ENCODE measurements at places on chromosomes 7 and 10. TPM values are rescaled to one million over a fixed set of nuclear protein-coding genes. Genes with fewer than 3 reads are reported as not detected.
A peak's percentile ranks its signal among the peaks of the same experiment; 100 is the strongest.

DNA sequence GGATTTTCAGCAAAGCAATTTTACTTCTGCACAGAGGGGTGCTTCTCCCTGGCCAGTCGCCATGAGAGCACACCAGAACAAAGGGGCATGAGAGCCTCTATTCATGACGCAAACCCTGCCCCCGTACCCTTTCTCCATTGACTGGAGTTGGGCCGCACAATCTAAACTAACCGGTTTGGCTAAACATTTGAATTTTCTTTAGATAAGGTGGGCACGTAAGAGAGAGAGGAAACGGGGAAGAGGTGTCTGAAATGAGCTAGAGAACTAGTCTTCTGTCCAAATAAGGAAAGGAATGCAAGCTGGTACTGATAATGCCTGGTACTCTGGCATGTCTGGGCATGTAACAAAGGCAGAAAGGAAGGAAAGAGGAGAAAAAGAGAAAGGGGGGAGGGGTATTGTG lies 13.2 kb upstream of the SCIN start:
- H3K36me3 ChIP-seq, result no peaks in the 10 kb centered on the region
- H3K27ac ChIP-seq, result no peak overlapping the region
- H3K4me3 ChIP-seq, result no peak overlapping the region
- no peaks in the 10 kb centered on the region for H3K27me3 ChIP-seq
- DNase-seq, result no peak

DNA sequence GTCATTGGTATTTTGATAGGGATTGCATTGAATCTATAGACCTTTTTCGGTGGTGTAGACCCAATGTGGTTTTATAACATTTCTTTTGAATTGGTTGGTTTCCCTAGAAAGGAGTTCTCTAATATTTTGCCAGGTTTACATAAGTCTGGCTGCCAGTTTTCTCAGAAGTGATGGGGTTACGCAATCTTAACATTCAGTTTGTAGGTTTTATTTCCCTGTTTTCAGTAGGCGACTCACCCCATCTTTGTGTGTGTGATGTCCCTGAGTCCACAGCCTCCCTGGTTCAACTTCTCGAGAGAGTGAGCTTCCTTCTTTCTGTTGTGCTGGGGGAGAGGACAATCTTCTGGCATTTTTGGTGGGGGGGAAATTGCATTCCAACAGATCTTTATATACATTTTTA lies 9.6 kb upstream of the KIF5B start:
- H3K36me3 ChIP-seq, result no peaks in the 10 kb centered on the region
- H3K27ac ChIP-seq, result no peak overlapping the region
- DNase-seq, result no peak
- no peak overlapping the region for H3K4me3 ChIP-seq
- H3K4me1 ChIP-seq, result no peaks in the 10 kb centered on the region

The EPHA1 gene
- total RNA-seq, result not detected

DNA sequence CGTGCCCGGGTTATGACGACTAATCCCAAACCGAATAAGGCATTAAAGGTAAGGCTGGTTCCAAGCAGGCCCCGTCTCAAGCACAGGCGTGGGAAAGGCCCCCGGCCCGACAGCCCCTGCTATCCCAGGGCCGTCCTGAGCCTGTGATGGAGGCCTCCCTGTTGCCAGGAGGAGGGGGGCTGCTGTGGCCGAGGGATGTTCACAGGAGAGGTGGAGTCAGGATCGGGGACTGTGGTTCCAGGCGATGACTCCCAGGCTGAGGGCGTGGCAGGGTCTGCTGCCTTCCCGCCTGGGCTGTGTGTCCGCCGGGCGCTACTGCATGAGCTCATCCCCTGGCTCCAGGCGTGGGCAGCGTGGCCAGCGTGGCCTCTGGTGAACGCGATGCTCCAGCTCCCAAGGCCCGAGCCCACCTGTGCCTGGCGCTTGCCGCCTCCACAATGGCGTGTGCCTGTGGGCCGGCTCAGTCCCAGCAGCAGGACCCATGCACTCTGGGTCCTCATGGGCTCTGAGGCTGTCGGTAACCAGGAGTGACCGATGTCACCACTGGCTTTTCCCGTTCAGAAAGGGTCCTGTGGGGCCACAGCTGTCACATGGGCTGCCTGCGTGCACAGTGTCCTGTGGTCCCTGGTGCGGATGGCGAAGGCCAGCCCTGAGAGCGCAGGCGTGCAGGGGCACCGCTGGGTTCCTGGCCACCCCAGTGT lies 8.8 kb downstream of the MAFK start:
- no peaks in the 10 kb centered on the region for H3K27me3 ChIP-seq
- H3K4me1 ChIP-seq, result no peaks in the 10 kb centered on the region
- DNase-seq, result no peak
- no peaks in the 10 kb centered on the region for H3K36me3 ChIP-seq

The NPFFR1 gene
- 0.02 TPM for total RNA-seq

DNA sequence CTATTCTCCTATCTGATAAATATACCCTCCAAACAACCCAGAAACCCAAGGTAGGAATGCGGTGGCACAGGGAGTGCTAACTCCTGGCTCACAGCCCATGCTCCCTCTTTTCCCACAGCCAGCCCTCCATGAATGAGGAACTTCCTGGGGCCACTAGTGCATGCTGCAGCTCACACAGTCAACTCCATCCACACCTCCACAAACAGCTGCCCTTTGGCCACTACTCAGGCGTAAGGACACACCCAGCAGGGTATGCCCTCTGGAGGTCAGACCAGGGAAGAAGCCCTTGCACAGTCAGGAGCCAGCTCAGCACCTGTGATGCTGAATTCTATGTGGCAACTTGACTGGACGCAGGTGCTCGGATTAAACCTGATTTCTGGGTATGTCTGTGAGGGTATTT lies 85.2 kb upstream of the PIK3CG start:
- no peak for DNase-seq
- peaks cover 12% of the 10 kb centered on the region for H3K27me3 ChIP-seq
- no peak overlapping the region for H3K27ac ChIP-seq

The FRMPD2 gene
- total RNA-seq, result not detected

The TRUB1 gene
- total RNA-seq, result 19.4 TPM

DNA sequence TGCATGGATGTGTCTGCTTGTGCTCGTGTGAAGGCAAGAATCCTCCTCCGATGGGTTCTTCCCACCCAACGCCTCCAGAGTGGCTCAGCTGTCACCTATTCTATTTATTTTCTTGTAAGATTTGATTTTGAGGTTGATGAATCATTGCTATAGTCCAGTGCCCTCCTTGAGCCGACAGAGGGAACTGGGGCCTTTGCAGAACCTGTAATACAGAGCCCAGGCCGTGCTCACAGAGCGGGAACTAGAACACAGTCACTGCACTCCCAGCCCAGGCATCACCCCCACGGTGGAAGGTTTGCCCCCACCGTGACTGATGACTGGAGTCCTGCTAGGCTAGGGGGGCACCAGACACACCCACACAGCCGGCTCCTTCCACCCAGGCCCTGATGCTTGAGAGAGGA lies 2.0 kb downstream of the RARRES2 start:
- no peak for DNase-seq
- no peak overlapping the region for H3K27ac ChIP-seq
- peaks cover 20% of the 10 kb centered on the region for H3K27me3 ChIP-seq

The GIMAP6 gene
- total RNA-seq, result 55.8 TPM

DNA sequence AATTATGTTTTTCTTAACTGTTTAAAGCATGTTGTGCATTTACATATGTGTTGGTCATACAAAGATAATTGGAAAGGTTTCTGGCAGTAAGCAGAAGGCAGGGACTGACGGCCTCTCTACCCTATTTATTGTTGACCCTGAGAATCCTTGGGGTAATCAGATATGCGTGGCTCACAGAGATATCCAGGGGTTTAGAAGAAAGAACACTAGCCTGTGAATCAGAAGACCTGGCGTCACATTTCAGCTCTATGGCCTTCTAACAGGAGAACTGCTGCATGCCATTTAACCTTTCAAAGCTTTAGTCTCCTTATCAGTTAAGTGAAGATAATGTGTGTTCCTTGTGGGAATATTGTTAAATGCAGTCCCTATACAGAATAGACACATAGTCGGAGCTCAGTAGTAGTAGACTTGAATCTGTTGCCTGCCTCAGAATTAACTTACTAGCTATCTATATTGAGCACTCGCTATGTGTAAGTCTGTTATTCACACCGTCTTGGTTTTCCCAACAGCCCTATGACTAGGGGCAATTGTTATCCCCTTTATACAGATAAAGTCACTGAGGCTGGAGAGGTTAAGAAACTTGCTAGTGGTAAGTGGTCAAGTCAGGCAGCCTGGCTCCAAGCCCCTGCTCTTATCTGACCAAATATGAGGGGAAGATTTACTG lies 129.6 kb upstream of the ANKRD1 start:
- peaks cover 32% of the 10 kb centered on the region for H3K27me3 ChIP-seq
- no peak for DNase-seq
- no peak overlapping the region for H3K27ac ChIP-seq
- H3K36me3 ChIP-seq, result no peaks in the 10 kb centered on the region

DNA sequence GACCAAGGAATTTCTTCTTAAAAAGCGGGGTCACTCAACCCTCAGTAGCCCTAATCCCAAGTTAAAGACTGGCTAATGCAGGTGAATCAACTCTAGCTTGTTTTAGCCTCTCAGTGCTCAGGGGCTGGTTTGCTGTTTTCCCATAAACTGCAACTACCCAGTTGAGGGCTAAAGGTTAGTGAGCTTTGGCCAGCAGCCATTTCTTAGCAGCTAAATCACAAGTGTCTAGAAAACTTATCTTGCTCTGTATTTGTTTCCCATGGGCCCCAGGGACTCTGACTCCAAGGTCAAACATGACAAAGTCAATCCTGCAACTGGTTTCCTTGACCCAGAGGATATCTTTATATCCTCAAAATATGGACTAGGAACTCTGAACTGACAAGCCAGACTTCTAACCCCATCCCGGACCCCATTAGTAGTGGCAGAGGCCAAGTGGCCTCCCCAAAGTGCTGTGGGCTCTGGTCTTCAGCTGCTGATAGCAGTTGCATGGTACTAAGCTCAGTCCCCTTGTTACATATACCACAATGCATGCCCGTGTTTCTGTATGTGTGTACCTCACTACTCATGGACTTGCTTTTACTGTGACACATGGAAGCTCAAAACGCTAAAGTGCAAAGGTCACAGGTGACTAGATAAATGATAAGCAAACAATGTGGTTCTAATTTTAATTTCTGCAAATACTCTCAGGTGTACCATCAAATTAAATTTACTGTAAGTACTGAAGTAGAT lies 793.0 kb upstream of the IGFBP3 start:
- H3K27me3 ChIP-seq, result no peaks in the 10 kb centered on the region
- H3K27ac ChIP-seq, result no peak overlapping the region
- H3K4me3 ChIP-seq, result no peak overlapping the region
- no peaks in the 10 kb centered on the region for H3K36me3 ChIP-seq
- no peak for DNase-seq

- H3K27me3 ChIP-seq, result peaks cover 54% of the 10 kb centered on the region
- no peak overlapping the region for H3K4me3 ChIP-seq
- H3K36me3 ChIP-seq, result no peaks in the 10 kb centered on the region
- H3K4me1 ChIP-seq, result peaks cover 15% of the 10 kb centered on the region
- DNase-seq, result no peak
These were observed 65.7 kb upstream of the LANCL2 start for GRCh38 chr7:55299273-55299967.

The SPDYE16 gene
- total RNA-seq, result 0.76 TPM

DNA sequence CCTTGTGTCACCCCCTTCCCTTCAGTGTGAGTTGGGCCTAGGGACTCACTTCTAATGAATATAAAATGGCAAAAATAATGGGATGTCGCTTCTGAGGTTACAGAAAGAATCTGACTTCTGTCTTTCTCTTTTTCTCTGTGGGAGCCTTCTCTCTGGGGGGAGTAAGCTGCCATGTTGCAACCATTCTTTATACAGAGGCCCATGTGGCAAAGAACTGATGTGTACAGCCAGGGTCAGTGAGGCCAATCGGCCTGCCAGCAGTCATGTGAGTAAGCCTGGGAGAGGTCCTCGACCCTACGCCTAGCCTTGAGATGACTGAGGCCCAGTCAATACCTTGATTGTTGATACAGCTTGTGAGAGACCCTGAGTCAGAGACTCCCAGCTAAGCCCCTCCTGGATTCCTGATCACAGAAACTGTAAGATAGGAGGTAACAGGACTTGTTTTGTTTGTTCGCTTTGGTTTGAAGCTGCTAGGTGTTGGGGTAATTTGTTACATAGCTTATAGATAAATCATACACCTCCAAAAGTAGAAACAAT lies 1.7 kb downstream of the TCAF1 start:
- peak overlapping the region; percentile 86 for H3K27ac ChIP-seq
- H3K36me3 ChIP-seq, result no peaks in the 10 kb centered on the region
- H3K4me3 ChIP-seq, result peak overlapping the region; percentile 94
- DNase-seq, result no peak
- H3K27me3 ChIP-seq, result peaks cover 1% of the 10 kb centered on the region

The CYP2C19 gene
- not detected for total RNA-seq

DNA sequence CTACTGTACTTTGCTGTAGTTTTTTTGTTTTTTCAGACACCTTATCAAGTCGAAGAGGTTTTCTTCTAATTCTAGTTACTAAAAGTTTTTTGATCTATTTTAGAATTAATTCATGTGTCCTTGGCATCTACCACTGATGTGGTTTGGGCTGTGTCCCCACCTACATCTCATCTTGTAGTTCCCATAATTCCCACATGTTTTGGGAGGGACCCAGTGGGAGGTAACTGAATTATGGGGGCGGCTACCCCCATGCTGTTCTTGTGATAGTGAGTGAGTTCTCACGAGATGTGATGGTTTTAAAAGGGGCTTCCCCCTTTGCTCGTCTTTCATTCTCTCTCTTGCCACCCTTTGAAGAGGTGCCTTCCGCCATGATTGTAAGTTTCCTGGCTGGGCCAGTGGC lies 154.6 kb upstream of the EEPD1 start:
- no peak for DNase-seq
- no peak overlapping the region for H3K27ac ChIP-seq
- H3K4me3 ChIP-seq, result no peak overlapping the region
- H3K4me1 ChIP-seq, result no peaks in the 10 kb centered on the region
- peaks cover 5% of the 10 kb centered on the region for H3K27me3 ChIP-seq

- no peak overlapping the region for H3K27ac ChIP-seq
- peak overlapping the region; percentile 23 for H3K4me3 ChIP-seq
- no peaks in the 10 kb centered on the region for H3K36me3 ChIP-seq
- H3K27me3 ChIP-seq, result peaks cover 31% of the 10 kb centered on the region
These were observed 748 bp upstream of the SH3PXD2A start for GRCh38 chr10:103855852-103856796.

- DNase-seq, result no peak
- no peaks in the 10 kb centered on the region for H3K4me1 ChIP-seq
- H3K36me3 ChIP-seq, result no peaks in the 10 kb centered on the region
- H3K4me3 ChIP-seq, result no peak overlapping the region
These were observed 68.2 kb downstream of the CH25H start for GRCh38 chr10:89138755-89139490.

- H3K27ac ChIP-seq, result no peak overlapping the region
- DNase-seq, result no peak
These were observed 167.4 kb upstream of the AHR start for GRCh38 chr7:17131060-17131345.

- peaks cover 7% of the 10 kb centered on the region for H3K36me3 ChIP-seq
- no peak for DNase-seq
- H3K27me3 ChIP-seq, result no peaks in the 10 kb centered on the region
- no peak overlapping the region for H3K4me3 ChIP-seq
These were observed 8.6 kb downstream of the TRIM56 start for GRCh38 chr7:101093906-101094305.

- H3K36me3 ChIP-seq, result no peaks in the 10 kb centered on the region
- H3K27me3 ChIP-seq, result no peaks in the 10 kb centered on the region
- peak overlapping the region; percentile 67 for H3K27ac ChIP-seq
- no peak overlapping the region for H3K4me3 ChIP-seq
These were observed 18.7 kb downstream of the MYO1G start for GRCh38 chr7:44960011-44960580.

Data from natural killer cell treated with Interleukin-12 subunit alpha and Interleukin-12 subunit beta and Interleukin-15 and Interleukin-18, amount 100 ng/mL, for 72 hours (primary cell).